Stimulated activated CD8-positive, alpha-beta memory T cell treated with anti-CD3 and anti-CD28 coated beads, Interleukin-15, amount 100 ng/mL, for 48 hours (primary cell): ENCODE measurements at places on chromosomes 2 and 18.

- no peak for DNase-seq
Observed at GRCh38 chr2:240219208-240219890, 78.9 kb upstream of the OTOS start.

GRCh38 chr2:9761577-9761976 lies 81.7 kb upstream of the TAF1B start:
- DNase-seq: no peak

DNA sequence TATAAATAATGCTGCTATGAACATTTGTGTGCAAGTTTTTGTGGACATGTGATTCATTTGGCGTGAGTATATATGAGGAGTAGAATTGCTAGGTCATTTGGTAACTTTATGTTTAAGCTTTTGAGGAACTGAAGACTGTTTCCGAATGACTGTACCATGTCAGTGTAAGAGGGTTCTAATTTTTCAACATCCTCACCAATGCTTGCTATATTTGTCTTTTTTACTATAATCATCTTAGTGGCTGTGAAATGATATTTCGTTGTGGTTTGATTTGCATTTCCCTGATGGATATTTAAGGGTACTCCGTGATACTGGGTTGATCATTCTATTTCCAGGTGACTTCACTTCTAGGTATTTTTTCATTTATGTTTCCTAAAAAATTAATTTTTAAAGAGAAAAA lies 241.1 kb downstream of the BCL2 start:
- no peak for DNase-seq

DNA sequence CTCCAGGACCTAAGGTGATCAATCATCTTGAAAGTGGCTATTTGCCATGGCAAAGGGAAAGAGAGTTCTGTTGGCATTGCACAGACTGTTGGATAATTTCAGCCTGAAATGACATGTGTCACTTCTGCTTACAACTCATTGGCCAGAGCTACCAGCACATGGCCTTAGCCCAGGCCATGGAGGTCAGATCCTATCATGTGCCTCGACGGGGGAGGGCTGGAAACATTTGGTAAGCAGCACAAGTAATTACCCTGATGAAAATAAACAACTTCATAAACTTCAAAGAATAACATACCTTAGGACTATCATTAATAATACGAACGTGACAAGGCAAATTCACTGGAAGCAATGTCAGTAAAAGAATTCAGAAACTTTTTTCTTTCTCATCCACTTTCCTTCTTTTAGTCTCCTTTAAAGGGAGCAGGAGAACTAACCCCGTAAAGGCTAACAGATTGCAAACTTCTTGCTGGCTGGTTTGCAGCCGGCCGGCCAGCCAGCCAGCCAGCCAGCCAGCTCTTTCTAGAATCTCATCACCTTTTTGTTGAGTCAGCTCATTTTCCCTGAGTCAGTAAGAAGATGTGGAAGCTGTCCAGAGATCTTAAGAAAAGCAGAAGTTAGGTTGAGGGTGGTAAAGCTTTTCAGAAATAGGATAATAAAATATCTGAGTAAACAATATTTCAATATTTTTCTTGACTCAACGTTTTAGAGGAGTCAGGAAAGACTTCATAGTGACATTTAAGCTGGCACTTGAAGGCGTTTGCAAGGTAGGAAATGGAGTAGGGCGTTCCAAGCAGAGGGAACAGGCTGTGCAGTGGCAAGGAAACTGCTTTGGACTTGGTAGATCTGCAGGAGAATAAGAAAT lies 31.9 kb downstream of the CNRIP1 start:
- no peak for DNase-seq

DNA sequence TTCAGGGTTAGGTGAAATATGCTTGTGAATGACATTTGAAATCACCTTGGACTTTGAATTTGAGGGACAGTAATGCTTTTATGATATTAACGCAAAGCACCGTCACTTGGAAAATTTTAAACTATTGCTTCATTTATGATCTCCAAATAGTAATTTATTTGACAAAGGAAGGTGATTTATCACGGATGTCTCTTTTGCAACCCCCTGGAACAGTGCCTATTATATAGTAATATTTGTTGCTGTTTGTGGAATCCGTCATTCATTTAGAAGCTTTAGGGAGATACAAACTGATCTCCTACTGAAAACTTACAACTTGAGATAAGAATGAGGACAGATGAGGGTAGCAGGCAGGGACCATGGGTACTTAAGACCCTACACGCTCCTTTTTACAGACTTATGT lies 10.7 kb upstream of the ZEB2 start:
- no peak for DNase-seq
